ENCODE measurements at places on chromosomes 3 and 15. TPM values are rescaled to one million over a fixed set of nuclear protein-coding genes. Genes with fewer than 3 reads are reported as not detected.

SQOR gene
- total RNA-seq = 42.2 TPM

DNA sequence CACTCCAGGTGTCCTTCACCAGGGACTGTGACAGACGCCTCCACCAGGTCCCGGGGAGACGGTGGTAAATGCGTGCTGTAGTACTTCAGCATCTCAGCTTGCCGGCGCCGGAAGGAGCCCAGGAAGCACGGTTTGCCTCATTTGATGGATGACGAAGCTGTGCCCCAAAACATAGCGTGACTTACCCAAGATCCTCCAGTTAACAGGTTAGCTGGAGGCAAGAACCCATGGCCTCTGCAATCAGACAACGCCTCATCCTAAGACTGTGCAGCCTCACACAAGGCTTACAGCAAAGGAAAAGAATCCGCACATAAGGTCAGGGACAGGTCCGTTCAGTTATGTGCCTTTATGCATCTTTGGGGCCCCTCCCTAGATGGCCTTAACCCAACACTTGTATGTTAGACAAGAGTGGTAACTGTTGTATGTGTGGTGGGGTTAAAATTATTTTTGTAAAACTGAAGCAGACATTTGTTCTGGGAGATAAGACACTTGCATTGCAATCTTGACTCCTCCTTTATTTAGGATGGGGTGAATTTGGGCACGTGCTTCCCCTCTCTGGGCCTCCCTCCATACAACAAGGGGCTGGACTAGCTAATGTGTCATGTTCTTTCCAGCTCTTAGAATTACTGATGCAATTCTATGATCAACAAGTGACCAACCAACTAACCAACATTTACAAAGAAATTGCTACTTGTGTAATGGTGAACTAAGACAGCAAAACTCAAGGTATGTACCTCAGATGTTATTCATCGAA, 39.4 kb downstream of the VGLL4 start:
- no peak for DNase-seq

CCDC39 gene
- total RNA-seq = not detected

- no peak for DNase-seq
Measured at GRCh38 chr3:67382536-67382935, 271.9 kb downstream of the SUCLG2 start.

GRCh38 chr3:33544126-33544525, 103.9 kb upstream of the UBP1 start:
- DNase-seq = no peak

- no peak for DNase-seq
Measured at GRCh38 chr3:8239718-8240695, 261.6 kb upstream of the LMCD1 start.

- DNase-seq = no peak
Measured at GRCh38 chr15:29403772-29404171, 134.2 kb upstream of the NSMCE3 start.

- no peak for DNase-seq
Measured at GRCh38 chr15:73907035-73907408, 19.2 kb upstream of the LOXL1 start.

NEK10 gene
- 4.3 TPM for total RNA-seq

DNA sequence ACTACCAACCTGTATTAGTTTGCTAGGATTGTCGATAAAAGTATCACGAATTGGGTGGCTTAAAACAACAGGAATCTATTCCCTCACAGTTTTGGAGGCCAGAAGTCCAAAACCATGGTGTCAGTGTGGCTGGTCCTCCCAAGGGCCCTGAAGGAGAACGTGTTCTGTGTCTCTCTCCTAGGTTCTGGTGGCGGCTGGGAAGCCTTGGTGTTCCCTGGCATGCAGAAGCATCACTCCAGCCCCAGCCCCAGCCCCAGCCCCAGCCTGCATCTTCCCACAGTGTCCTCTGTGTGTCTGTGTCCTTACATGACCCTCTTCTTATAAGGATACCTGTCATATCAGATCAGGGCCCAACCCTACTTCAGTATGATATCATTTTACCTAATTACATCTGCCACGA, 272.5 kb upstream of the LYSMD4 start:
- DNase-seq = no peak

DNA sequence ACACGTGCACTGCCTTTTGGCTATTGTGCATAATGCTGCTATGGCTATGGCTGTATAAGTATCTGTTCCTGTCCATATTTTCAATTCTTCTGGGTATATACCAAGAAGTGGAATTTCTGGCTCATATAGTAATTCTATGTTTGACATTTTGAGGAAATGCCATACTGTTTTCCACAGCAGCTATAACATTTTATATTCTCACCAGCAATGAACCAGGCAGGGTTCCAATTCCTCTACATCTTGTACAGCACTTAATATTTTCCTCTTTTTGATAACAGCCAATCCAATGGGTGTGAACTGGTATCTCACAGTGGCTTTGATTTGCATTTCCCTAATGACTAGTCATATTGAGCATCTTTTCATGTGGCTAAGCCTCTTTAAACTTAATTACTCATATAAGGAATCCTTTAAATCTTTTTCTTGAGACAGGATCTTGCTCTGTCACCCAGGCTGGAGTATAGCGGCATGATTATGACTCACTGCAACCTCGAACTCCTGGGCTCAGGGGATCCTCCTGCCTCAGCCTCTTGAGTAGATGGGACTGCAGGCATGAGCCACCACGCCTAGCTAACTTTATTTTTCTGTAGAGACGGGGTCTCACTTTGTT, 38.1 kb upstream of the IGDCC4 start:
- DNase-seq = no peak

GRM2 gene
- 0.25 TPM for total RNA-seq

DNA sequence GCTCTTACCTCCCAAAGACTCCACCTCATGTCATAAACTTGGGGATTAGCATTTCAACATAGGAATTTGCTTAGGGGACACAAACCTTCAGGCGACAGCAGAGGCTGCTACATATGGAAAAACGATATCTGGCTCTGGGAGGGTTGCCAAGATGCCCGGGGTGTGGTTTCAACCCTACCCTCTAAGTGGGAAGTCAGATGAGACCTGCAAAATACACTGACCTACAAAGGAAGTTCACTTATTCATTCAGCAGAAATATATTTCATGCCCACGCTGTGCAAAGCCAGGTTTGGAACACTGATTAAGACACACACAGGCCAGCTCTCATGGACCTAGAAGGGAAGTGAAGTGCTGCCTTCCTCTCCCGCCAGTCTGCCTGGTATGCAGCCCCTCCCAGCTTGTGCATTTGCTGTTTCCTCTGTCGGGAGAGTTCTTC, 239.3 kb downstream of the FEZF2 start:
- DNase-seq = peak; percentile 62

DNA sequence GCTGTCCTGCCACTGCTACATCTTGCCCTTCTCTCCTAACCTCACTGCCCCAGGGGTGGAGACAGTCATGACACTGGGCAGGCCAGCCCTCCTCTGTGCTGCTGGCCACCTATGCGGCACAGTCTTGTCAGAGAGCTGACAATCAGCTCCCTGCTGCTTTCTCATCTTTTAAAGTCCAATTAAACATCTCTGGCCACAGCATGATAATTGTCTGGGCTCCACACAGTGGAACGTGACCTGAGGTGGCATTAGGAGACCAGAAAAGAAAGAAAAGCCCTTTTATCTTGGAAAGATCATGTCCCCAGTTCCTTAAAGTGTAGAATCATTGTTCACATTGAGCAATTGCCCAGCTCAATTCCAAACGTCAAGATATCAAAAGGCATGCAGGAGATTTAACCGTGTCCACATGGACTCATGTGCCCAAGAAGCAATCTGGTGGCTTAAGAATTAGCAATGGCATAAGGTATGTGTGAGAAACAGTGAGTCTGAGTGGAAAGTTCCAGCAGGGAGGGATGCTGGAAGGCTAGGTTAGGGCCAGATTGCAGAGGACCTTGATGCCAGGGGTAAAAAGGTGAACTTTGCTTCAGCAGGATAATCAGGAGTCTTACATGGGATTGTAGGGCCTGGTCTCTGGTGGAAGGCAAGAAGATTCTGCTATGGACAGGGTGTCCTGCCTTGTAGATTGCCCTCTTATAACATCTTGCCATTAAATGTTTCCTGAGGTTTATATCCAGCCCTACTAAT, 15.3 kb upstream of the CACNA1D start:
- DNase-seq = no peak

GRCh38 chr15:75597667-75598341, 18.7 kb upstream of the PTPN9 start:
- no peak for DNase-seq

All from PC-9 (cell line).